ENCODE measurements at places on chromosomes 3 and 15.
A peak's percentile ranks its signal among the peaks of the same experiment; 100 is the strongest.

- H3K4me1 ChIP-seq = peaks cover 3% of the 10 kb centered on the region
- H3K4me3 ChIP-seq = no peak overlapping the region
- H3K27ac ChIP-seq = no peak overlapping the region
- H3K36me3 ChIP-seq = no peaks in the 10 kb centered on the region
- H3K27me3 ChIP-seq = no peaks in the 10 kb centered on the region
These were observed 78.5 kb downstream of the CHCHD6 start for GRCh38 chr3:126782536-126782935.

GRCh38 chr3:11600501-11601282 is 43.0 kb downstream of the VGLL4 start:
- H3K4me1 ChIP-seq = peaks cover 19% of the 10 kb centered on the region
- H3K4me3 ChIP-seq = no peak overlapping the region
- peak overlapping the region; percentile 36 for H3K27ac ChIP-seq
- no peak for DNase-seq
- H3K36me3 ChIP-seq = peaks cover 20% of the 10 kb centered on the region
- no peaks in the 10 kb centered on the region for H3K27me3 ChIP-seq

DNA sequence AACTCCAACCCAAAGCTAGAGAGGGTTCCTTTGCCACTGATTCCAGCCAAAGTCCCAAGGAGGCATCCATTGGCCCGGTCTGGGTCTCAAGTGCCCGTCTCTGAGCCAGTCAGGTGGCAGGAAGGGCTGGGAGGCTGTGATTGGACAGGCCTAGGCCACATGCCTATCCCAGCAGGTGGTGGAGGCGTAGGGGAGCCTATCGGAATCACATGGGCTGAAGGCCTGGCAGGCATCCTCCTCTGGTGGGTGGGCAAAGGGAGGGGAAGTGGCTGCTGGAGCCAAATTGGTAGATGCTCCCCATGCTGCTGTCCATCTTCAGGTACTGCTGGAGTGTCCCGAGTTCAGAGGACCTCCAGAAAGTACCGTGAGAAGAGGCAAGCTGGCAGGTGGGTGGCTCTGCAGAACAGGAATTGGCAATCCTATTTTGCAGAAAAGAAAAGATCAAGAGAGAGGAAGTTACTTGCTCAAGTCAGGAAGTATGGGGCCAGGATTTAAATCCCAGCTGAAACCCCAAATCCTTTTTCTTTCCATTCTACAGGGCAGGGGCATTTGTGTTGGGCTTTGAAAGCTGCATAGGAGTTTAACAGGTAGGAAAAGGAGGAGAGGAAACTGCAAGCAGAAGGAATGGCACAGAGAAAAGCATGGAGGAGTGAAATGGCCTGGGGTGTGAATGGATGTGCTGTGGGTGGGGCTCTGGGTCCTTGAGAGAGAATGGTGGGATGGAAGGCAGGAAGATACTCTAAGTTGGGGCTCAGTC is 3.7 kb downstream of the CHST13 start:
- DNase-seq = no peak
- peaks cover 3% of the 10 kb centered on the region for H3K4me1 ChIP-seq
- peaks cover 3% of the 10 kb centered on the region for H3K36me3 ChIP-seq
- H3K4me3 ChIP-seq = no peak overlapping the region

GRCh38 chr3:167241048-167241845 is 138.8 kb downstream of the ZBBX start:
- no peak for DNase-seq
- no peaks in the 10 kb centered on the region for H3K36me3 ChIP-seq
- H3K4me3 ChIP-seq = no peak overlapping the region
- no peaks in the 10 kb centered on the region for H3K4me1 ChIP-seq
- no peak overlapping the region for H3K27ac ChIP-seq

GRCh38 chr15:50773389-50773788 is 7.9 kb upstream of the SPPL2A start:
- DNase-seq = no peak
- no peak overlapping the region for H3K27ac ChIP-seq
- H3K4me1 ChIP-seq = peaks cover 14% of the 10 kb centered on the region

DNA sequence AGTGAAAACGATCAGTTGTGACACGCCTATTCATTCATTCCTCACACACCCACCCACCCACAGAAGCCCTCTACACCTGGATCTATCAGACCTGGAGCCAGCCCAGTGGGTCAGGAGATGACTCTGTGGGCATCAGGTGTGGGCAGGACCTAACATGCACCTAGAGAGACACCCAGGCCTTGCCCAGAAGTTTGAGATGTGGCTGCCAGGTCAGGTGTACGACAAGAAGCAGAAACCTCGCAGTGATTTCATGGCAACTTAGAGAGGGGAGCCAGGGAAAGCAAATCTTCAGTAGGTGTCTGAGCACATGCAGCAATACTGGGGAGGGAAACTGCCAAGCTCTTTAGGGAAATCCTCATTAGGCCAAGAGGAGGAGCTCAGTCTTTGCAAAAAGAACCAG is 264.7 kb upstream of the ROPN1 start:
- no peaks in the 10 kb centered on the region for H3K36me3 ChIP-seq
- no peak overlapping the region for H3K27ac ChIP-seq
- DNase-seq = no peak
- H3K4me3 ChIP-seq = no peak overlapping the region
- H3K4me1 ChIP-seq = no peaks in the 10 kb centered on the region

DNA sequence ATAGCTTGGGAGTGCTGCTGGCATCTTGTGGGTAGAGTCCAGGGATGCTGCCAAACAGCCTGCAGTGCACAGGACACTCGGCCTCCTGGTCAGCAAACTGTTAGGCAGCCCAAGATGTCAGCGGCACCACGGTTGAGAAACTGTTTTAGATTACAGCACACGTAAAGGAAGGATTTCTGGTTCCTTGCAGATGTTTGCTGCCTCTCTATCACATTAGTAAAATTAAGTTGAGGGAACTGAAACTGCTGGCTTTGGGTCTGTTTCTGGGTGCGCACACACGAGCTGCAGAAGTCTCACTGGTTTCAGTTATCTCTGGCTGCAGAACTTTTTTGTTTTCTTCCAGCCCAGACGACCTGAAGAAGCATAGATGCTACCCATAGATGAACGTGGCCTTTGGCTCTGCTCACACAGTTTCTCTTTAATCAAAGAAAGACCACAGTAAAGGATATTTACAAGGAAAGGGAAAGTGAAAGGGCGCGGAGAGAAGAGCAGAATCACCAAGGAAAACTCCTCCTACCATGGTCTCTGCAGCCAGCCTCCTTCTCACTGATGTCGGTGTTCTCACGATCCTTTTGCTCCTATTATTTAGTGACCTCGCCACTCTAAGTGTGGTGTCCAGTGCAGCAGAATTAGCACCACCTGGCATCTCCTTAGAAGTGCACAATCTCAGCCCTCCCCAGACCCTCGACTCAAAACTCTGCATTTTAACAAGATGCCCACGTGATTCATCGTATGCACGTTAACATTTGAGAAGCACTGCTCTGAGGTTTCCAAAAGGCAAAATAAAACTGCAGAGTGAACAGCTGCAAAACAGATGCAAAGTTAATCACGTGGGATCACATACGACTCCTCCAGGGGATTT is 50.6 kb upstream of the AKAP13 start:
- H3K4me1 ChIP-seq = peaks cover 32% of the 10 kb centered on the region
- DNase-seq = peak; percentile 9
- no peaks in the 10 kb centered on the region for H3K36me3 ChIP-seq
- no peaks in the 10 kb centered on the region for H3K27me3 ChIP-seq
